Right kidney (tissue), 9 donors: ENCODE measurements at places on chromosomes 2 and 18.

DNA sequence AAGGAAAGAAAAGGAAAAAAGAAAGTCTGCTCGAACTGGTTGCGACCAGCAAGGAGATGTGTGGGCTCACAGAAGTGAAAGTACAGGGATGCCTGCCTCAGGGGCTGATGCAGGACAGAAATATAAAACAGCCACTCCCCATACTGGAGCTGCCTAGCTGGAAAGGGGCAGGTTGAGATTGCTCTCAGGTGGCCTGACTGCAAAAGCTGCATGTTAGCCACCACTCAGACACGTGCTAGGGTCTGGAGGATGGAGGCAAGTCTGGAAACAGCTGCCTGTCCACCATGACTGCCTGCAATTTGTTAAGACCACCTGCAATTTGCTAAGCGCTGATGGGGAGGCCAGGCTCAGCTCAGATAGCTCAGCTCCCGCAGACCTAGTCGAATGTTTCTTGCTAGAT is 17.9 kb downstream of the B3GNT7 start:
- DNase-seq, result no peak

GRCh38 chr2:201070948-201071478 is 458 bp downstream of the HYCC2 start:
- DNase-seq, result no peak

GRCh38 chr2:31413025-31413424 is 1.5 kb downstream of the XDH start:
- no peak for DNase-seq

DNA sequence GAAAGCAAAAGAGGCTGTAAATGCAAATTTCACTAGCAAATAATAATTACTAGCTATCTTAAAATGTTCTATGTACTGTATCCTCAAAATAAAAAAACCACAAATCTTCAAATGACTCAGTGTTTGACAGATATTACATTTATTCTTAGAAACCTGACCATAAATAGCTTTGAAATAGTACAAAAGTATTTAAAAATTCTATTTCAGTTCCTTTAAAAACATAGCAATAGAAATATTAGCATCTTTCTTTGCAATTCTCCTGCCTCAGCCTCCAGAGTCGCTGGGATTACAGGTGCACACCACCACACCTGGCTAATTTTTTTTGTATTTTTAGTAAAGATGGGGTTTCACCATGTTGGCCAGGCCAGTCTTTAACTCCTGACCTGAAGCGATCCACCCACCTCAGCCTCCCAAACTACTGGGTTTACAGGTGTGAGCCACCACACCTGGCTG is 50.6 kb downstream of the MSH6 start:
- no peak for DNase-seq

- DNase-seq, result peak; percentile 34
Observed at GRCh38 chr2:39435741-39436591, 1.1 kb downstream of the MAP4K3 start.

GRCh38 chr2:168599738-168600137 is 143.7 kb downstream of the CERS6 start:
- DNase-seq, result no peak
